T-helper 2 cell treated with Interferon-gamma antibody and Interleukin-4, amounts not matched to agents 5 μg/mL and 100 μg/mL, for 36 hours (primary cell): ENCODE measurements at places on chromosomes 4 and X.
A peak's percentile ranks its signal among the peaks of the same experiment; 100 is the strongest.

GRCh38 chrX:150635952-150636351, 57.2 kb upstream of the MTMR1 start:
- peak; percentile 4 for DNase-seq

DNA sequence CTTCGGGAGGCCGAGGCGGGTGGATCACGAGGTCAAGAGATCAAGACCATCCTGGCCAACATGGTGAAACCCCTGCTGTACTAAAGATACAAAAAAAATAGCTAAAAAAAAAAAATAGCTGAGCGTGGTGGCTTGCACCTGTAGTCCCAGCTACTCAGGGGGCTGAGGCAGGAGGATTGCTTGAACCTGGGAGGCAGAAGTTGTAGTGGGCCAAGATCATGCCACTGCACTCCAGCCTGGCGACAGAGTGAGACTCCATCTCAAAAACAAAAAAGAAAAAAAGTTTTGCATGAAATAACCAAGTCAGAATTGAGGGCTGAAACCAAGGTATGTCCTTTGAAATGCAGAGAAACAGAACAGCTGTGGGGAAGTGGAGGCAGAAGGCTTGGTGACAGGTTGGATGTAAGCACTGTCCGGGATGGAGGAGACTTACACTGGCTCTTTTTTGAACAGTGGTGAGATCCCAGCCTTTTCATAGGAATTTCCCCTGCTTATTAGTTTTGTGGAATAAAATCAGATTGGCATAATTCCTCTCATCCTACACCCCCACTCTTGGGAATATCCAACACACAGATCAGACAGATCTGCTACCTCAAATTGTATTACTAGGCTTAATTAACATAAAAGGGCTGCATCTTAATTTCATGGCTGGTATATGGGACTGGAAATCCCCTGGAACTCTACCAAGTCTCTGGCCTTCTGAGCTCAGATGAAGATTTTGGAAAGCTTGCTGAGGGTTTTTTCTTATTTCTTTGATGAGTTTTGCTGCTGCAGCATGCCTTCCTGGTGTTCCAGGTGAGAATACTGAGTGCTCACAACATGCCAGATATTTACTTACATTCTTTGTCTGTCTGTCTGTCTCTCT, 18.8 kb upstream of the C4orf36 start:
- no peak for DNase-seq

- no peak for DNase-seq
These were observed 1269.0 kb downstream of the FSTL5 start for GRCh38 chr4:160894809-160895208.

GRCh38 chrX:82742351-82742750, 765.7 kb upstream of the POU3F4 start:
- DNase-seq, result no peak

- no peak for DNase-seq
These were observed 75.5 kb downstream of the ANXA10 start for GRCh38 chr4:168167714-168168284.

DNA sequence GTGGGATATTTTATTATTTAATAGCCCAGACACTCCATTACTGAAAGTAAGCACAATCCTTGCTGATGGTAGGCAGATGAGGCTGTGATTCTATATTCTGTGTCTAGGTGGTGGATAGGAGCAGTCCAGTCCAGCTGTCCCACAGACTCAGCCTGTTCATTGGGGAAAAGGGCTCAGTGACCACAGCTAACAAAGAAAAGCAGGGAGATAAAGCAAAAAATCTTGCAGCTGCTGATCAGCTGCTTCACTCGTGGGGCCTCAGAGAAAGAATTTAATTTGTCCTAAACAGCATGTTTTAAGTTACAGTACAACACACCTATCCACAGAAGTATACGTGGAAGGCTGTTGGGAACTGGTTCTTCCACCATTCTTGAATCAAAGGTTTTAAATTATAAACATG, 40.7 kb upstream of the ANK2 start:
- DNase-seq, result no peak

DNA sequence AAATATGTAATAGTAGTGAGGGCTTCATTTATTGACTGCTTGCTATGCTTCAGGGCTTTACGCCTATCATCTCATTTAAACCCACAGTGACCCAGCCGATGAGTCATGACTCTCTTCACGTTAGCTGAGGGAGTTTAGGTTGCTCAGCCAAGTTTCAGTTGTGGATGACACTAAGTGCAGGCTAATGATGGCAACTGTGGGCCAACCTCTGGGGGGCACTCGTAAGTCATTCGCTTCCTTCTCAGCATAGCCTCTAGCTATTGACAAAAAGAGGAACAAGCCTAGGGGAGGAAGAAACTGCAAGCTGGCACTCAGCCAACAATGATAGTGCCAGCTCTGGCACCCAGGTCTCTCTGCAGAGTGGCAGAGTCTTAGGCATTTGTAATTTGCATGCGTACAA, 325.0 kb downstream of the ARHGAP10 start:
- peak; percentile 64 for DNase-seq

GRCh38 chr4:105896461-105896942, 1.2 kb downstream of the NPNT start:
- no peak for DNase-seq

- DNase-seq, result no peak
These were observed 117.9 kb downstream of the PDHA2 start for GRCh38 chr4:95957759-95958158.

DNA sequence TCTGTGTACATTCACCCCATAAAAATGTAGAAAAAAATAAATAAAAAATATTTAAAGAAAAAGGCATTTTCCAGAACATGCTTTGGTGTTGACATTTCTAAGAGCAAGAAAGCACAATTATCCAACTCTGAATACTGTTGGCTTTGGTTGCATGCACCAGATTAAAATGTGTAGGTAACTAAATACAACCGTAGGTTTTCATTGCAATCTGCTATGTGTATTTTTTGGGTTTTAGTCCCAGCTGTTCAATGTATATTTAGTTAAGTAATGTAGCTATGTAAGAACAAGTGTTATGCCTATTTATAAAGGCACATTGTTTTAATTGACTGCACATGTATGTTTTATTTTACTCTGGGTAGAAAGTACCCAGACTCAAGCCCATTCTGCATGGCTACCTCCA, 108.1 kb upstream of the PAQR3 start:
- no peak for DNase-seq

GRCh38 chr4:124631760-124632159, 80.8 kb downstream of the ANKRD50 start:
- no peak for DNase-seq
